ENCODE measurements at places on chromosomes 2 and 18.

DNA sequence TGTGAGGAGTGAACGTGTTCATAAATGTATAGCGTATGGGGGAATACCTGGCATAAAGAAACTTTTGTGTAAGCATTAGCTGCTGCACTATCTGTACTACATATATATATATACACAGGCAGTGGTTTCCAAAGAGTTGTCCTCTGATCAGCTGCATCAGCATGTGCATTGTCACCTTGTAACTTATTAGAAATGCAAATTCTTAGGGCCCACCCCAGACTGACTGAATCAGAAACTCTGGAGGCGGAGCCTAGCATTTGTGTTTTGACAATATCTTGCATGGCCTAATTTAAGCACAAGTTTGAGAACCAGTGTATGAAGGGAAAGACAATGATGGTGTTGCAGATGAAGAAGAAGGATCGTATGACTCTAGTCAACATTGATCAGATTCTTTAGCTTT, 299.5 kb downstream of the CCDC102B start:
- no peak for DNase-seq

DNA sequence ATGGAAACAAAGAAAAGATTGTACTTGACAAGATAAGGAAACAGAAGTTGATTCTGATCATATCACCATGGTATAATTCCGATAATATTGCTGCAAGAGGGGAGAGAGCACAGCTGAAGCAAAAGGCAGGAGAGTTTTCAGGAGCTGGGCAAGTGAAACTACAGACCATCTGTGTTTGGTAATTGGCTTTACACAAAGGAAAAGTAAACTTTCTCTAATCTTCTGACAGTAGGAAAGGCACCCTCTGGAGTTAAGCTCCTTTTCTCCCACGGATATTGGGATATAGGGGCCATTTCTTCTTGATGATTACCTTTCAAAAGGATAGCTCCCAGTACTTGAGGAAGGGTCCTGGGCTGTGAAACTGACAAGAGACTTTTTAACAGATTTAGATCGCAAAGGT, 29.9 kb upstream of the REG3A start:
- DNase-seq = no peak

- DNase-seq = no peak
These were observed 39.4 kb upstream of the GPAT2 start for GRCh38 chr2:96074156-96074555.

GRCh38 chr18:79501006-79501405, 105.3 kb downstream of the NFATC1 start:
- DNase-seq = no peak

DNA sequence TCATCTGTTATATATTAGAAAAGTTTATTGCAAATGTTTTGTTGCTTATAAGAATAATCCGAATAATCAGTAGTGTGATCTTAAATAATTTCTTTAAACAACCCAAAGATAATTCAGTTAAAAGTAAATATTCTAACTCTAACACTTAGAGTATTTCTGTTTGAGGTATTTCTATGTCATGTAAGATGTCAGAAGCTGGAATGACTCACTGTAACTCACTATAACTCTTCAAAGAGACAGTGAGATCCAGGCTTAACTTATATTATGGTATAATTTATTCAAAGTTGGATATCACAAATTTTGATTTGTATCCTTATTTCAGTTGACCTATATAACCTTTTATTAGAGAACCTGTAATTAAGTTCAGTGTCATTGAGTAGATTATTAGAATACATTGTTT, 6.9 kb downstream of the MBD5 start:
- DNase-seq = no peak

- no peak for DNase-seq
These were observed 220.6 kb downstream of the SLC4A10 start for GRCh38 chr2:161844822-161845221.

GRCh38 chr18:3910512-3910911, 460.5 kb downstream of the TGIF1 start:
- DNase-seq = no peak

DNA sequence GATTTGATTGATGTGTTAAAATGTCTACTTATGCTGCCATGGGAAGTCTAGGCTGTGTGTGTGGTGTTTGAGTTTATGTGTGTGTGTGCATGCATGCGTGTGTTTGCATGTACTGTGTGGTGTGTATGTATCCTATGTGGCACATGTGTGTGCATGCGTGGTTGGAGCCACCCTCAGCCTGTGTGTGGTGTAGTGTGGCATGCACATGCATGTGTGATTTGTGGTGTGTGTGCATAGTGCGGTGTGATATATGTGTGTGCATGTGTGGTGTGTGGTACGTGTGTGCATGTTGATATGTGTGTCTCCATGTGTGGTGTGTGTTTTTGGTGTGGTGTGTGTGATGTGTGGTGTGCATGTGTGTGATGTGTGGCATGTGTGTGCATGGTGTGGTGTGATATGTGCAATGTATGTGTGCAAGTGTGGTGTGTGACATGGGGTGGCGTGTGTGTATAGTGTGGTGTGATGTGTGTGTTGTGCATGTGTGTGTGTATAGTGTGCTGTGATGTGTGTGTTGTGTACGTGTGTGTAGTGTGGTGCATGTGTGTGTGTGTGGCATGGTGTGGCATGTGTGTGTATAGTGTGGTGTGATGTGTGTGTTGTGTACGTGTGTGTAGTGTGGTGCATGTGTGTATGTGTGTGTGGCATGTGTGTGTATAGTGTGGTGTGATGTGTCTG, 66.6 kb upstream of the HDAC4 start:
- DNase-seq = no peak

- no peak for DNase-seq
These were observed 191.0 kb downstream of the ZEB2 start for GRCh38 chr2:144328938-144329337.

DNA sequence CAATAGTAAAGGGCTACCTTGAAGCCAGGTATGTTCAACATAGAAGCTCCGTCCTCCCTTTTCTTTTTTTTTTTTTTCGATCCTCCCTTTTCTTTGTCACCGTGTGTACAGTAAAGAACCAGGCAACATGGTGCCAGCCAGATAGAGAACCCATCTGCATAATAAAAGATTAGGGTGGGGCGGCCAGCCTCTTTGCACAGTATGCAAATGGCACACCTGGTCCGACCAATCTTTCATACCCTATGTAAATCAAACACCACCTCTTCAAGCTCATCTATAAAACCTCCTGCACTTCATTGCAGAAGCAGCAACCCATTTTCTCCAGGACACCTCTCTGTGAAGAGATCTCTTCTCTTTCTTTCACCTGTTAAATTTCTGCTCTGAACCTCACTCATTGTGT, 7.3 kb upstream of the WDR33 start:
- DNase-seq = no peak

DNA sequence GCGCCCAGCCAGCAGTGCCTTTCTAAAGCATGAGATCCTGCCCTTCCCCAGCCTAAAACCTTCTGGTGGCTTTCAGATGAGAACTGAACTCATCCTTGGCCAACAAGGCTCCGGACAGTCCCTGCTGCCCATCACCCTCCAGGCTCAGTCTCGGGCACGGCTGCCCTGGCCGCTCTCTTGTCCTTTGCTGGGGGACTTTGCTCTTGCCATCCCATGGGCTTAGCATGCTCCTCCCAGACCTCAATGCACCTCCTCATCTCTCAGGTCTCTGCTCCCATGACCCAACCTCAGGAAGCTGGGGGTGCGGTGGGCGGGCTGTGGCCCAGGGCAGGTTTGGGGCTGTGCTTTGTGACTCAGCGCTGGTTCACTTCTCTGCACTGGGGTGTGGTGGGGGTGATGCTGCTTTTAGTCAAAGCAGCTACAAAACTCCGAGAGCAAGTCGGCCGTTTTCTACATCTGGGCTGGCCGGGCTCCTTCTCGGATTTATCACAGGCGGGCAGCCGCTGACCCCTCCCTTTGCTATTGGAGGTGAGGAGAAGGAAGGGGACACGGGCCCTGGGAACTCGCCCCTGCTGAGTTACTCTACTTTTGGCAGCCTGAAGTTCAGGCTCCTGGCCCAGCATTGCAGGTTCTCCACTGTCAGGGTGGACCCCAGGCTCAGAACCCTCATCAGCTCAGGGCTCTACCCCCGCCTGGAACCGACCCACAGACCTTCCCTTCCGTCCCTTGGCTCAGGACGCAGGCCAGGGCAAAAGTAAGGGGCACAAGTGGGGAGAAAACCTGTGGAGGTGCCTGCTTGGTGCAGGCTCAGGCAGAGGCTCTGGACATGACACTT, 90.6 kb upstream of the TAF1B start:
- no peak for DNase-seq

DNA sequence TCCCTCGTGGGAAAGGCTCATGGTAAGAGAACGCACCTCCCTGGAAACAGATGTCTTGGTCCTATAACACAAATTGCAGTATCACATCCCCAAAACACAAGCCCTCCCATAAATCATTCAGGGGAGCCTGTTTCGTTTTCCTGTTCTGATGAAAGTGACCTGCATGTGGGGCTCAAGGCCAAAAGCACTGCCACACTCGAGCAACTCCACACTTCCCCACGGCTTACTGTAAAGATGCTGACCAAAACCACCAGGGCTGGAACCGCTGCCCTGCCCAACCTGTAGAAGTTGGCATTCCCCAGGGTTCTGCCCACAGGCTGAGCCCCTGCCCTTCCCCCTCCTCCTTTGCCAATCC, 139.7 kb downstream of the BCL11A start:
- DNase-seq = no peak

GRCh38 chr2:113937501-113937900, 47.6 kb downstream of the ACTR3 start:
- no peak for DNase-seq

DNA sequence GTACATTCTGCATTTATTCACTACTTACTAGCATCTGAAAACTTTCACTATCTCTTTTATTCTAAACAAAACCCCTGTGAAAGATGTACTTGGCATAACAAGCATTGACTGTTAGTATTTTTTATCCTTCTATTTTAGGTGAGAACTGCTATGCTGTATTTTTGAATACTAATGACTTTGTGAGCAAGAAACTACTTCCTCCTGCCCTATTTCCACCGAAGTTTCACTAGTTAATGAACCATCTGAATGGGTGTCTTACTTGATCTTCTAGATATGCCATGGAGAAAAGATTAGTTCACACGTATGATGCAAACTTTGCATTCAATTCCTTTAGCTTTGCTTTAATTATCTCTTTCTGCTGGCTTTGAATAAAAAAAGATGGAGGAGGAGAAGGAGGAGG, 68.1 kb downstream of the EPHA4 start:
- no peak for DNase-seq

DNA sequence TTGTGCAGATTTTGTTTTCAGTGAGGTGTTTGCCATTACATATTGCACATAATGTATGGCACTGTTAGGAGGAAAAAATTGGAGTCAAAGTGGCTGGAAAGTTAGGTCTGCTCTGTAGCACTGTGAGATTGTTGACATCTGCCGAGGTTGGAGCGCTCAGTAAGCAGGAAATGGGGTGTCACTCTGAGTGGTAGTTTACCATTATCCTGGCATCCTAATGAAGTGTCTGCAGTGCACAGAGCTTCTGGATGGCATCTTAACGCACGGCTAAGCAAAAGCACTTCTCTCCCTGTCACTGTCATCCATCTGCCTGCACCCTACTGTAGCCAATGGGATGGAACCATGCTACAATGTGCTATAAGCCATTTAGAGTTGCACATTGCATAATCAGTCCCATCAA, 561.9 kb downstream of the ARHGAP15 start:
- no peak for DNase-seq

GRCh38 chr18:58257461-58257860, 213.4 kb downstream of the NEDD4L start:
- no peak for DNase-seq

DNA sequence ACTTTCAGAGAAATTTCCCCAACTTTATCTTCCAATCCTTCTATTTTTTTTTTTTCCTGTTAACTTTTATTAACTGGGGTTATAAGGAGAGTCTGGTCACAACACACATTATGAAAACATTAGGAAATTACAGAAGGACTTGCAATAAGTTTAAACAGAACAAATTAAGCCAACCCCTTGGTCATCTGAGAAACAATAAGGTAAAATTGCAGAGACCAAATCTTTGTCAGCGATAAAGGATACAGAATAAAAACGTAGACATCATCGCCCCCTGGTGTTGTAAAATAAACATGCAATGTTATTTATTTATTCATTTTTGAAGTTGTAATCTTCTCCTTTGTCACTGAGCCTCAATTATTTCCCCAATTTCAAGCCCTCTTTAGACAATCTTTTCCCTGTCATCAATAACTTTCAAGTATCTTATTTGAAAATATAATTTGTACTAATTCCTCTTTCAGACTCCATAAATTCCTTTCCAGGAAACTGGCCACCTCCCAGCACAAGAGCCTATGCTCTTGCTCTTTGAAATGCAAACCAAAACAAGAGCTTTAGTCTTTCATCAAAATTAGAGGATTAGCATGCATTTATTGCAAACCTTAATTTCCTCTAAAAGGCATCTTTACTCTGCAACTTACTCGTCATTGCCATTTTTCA, 19.5 kb downstream of the G6PC2 start:
- DNase-seq = peak; percentile 43

- DNase-seq = no peak
These were observed 556.2 kb upstream of the ZEB2 start for GRCh38 chr2:145076085-145076484.

- no peak for DNase-seq
These were observed 139.0 kb downstream of the DSC3 start for GRCh38 chr18:30903566-30903965.

DNA sequence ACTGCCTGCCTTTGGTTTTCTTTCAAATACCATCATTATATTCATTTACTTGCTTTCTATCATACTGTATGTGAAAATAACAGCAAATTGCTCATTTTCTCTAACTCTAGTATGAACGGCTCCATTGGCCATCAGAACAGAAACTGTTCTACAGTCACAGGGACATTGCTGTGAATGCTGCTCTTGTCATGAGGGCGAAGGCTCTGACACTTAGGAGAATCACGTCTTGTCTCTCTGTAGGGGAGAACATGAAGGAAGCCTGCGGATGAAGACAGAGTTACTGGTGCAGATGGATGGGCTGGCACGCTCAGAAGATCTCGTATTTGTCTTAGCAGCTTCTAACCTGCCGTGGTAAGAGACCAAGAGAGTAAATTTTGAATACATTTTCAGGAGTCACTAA, 41.7 kb upstream of the ELOA2 start:
- no peak for DNase-seq

DNA sequence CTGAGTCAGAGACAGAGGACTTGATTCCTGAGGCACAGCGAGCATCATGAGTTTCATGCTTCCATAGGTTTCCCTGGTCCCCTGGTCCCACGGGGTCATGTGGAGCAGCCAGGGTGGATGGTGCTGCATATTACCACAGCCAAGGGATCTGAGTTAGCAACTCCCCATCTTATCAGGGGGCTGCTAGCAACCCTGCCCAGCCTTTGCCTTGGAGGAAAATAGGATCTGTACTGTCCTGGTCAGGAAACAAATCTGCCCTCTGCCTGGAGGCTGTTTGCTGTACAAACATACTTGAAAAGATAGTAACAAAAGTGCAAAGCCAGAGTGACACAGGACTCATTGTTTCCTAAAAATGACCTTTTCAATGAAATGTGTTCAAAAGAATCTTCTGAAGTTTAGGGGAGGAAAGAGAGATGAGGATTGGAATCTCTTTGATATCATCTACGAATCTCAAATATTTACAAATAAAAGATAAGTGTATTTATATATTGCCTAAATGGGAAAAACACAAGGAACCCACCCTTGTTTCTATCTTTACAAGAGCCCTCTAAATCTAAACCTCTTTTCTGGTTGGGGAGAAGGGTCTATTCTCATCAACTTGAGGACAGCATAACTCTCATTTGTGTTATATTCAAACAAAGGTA, 194.8 kb downstream of the CD226 start:
- no peak for DNase-seq
